ENCODE measurements at places on chromosomes 2 and 18. TPM values are rescaled to one million over a fixed set of nuclear protein-coding genes. Genes with fewer than 3 reads are reported as not detected.

The GAREM2 gene
- 10.6 TPM for total RNA-seq

The FOSL2 gene
- total RNA-seq: 8.9 TPM

The DSC1 gene
- total RNA-seq: 0.25 TPM

The HOXD10 gene
- not detected for total RNA-seq

The ANKRD30B gene
- total RNA-seq: not detected

The PSMD1 gene
- 82.9 TPM for total RNA-seq

The SUMO1 gene
- 105 TPM for total RNA-seq

The HMSD gene
- total RNA-seq: 0.25 TPM

The CSRNP3 gene
- 184 TPM for total RNA-seq

The ABCB11 gene
- total RNA-seq: 0.25 TPM

The ATP9B gene
- 37.1 TPM for total RNA-seq

The SKA1 gene
- total RNA-seq: 2.0 TPM

The TLK1 gene
- 14.3 TPM for total RNA-seq

The DOK1 gene
- 3.4 TPM for total RNA-seq

The GPR155 gene
- 15.2 TPM for total RNA-seq

The MCEE gene
- total RNA-seq: 7.4 TPM

The MC5R gene
- 0.25 TPM for total RNA-seq

The SPC25 gene
- total RNA-seq: 5.4 TPM

The PAX8 gene
- total RNA-seq: not detected

The SNORC gene
- 0.74 TPM for total RNA-seq

Measured in temporal lobe (tissue), 4 donors.